ENCODE measurements at places on chromosomes 7 and 10.

GRCh38 chr10:26573674-26574073 lies 123.8 kb upstream of the PDSS1 start:
- no peak for DNase-seq

- no peak for DNase-seq
Observed at GRCh38 chr10:130049987-130050386, 60.6 kb downstream of the C10orf143 start.

GRCh38 chr7:133255486-133255885 lies 2.6 kb downstream of the EXOC4 start:
- no peak for DNase-seq

DNA sequence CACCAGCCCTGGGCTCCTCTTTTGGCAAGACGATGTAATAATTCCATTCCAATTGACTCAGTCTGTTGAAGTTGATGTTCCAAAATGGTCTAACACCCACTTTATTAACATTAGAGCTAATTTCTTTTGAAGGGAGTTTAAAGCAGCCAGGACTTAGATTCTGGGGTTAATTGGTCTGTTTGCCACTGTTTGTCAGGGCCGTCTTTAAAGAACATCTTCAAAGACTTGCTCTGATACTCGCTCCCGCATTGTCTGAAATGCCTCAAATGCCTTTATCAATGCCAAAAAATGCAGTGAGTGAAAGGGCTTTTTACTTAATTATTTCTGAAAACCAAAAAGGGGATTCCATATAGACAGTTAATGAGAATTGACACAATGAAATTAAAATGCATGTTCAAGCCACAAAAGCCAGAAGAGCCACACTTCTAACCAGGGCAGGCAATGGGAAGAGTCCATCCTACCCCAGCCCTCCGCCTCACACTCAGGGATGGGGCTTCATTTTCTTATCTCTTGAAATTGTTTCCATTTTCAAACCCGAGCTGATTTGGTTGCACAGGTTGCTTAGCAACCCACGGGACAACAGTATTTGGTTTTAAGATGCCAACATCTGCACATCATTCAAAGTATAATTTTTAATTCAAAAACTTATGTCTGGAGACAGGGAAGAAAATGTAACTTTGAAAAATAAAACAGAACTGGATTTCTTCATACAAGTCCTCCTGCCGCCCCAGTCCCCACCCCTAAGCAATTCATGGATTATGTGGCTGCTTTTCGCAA lies 163.0 kb downstream of the FGFR2 start:
- DNase-seq: no peak

DNA sequence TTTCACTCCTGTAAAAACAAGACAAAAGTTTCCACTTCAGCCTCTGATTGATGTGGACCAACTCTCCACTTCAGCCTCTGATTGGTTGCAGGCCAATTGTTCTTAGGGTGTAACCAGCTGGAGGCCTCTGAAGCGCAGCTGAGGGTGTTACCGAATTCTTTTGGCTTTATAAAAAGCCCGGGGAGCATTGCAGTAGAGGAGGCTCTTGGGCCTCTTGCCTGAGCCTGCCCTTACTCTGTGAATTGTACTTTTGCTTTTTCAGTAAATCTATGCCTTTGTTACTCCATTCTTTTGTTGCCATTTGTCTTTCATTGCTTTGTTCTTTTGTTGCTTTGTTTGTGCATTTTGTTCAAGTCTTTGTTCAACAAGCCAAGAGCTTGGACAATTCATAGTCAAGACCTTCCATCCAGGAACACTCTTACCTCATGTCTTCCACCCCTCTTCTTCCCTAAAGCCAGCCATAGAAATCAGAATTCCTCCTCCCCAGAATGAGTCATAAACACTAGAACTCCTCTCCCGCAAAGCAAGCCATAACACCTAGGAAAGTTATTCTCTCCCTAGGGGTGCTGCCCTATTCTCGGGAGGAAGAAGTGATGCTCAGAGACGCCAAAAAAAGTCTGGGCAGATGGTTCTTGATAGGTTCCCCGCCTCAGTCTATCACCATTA lies 53.5 kb upstream of the ARMC3 start:
- no peak for DNase-seq

GRCh38 chr10:14146025-14146424 lies 184.7 kb downstream of the FRMD4A start:
- DNase-seq: no peak

DNA sequence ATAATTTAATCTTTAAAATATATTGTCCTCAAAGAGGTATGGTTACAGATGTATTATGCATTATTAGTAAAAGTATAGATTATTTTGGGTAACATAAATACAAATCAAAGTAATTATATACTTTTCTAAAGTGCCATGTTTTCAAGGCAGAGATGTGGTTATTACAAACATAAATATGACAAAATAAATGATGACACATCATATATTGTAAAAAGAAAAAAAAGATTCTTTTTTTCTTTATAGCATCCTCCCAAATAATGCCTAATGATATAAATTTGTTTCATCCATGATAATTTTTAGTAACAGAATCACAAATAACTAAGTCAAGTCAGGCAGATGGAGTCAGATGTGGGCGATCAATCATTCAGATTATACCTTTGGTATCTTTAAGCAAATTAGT lies 29.3 kb downstream of the SEMA3C start:
- no peak for DNase-seq

GRCh38 chr10:22335173-22335933 lies 9.9 kb upstream of the SPAG6 start:
- peak; percentile 71 for DNase-seq

GRCh38 chr10:677038-677437 lies 12.4 kb downstream of the DIP2C start:
- no peak for DNase-seq

- no peak for DNase-seq
Observed at GRCh38 chr10:118621304-118621942, 26.0 kb upstream of the PRLHR start.

DNA sequence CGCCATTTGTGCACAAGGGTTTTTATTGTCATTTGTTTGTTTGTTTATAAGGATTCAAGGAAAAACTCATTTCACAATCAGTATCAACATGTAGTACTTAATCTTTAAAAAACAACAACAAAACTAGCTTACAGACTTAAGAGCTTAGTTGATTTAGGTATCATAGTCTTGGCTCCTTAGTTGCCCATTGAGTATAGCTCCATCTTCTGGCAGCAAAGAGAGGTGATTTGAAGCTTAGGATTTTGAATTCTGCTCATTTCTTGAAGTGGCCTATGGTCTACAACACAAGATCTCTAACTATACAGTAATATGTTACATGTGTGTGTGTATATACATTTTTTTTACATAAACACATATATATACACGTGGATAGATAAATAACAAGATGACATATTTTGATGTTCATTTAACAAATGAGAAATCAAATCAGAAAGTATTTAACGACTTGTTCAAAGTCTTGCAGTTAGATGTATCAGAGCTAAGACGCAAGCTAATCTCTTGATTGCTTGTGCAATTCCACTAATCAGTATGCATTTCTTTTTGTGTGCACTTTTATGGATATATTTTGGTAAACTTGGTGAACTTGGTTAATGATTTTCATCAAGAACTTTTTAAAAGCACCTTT lies 307.3 kb downstream of the CAMK1D start:
- DNase-seq: no peak

- no peak for DNase-seq
Observed at GRCh38 chr7:29019387-29019786, 61.3 kb upstream of the TRIL start.

DNA sequence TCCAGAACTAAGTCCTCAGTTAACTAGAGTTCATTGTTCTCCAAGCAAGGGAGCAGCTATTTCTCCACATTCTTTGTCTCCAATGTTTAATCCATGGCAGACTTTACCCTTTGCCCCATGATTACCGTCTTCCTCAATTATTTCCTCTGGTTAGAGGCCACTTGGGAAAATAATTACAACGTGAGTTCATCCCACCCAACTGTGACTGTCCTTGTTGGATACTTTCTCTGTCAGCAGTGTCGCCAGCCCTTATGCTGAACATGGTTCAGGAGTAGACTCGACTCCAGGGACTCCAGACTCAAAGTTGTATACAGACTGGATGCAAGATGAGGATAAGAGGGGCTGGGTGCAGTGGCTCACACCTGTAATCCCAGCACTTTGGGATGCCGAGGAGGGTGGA lies 17.1 kb upstream of the SEPHS1 start:
- no peak for DNase-seq

GRCh38 chr10:62907470-62908212 lies 91.5 kb upstream of the EGR2 start:
- no peak for DNase-seq

- peak; percentile 55 for DNase-seq
Observed at GRCh38 chr10:33008499-33009243, 50.6 kb upstream of the ITGB1 start.

- no peak for DNase-seq
Observed at GRCh38 chr7:81501220-81501619, 268.6 kb downstream of the HGF start.

- no peak for DNase-seq
Observed at GRCh38 chr10:73639286-73639685, 2.0 kb downstream of the MYOZ1 start.

- DNase-seq: no peak
Observed at GRCh38 chr7:13496976-13497375, 492.5 kb downstream of the ETV1 start.

- no peak for DNase-seq
Observed at GRCh38 chr7:148699782-148700629, 1.3 kb downstream of the CUL1 start.

GRCh38 chr7:3879355-3880075 lies 578.5 kb downstream of the SDK1 start:
- no peak for DNase-seq

DNA sequence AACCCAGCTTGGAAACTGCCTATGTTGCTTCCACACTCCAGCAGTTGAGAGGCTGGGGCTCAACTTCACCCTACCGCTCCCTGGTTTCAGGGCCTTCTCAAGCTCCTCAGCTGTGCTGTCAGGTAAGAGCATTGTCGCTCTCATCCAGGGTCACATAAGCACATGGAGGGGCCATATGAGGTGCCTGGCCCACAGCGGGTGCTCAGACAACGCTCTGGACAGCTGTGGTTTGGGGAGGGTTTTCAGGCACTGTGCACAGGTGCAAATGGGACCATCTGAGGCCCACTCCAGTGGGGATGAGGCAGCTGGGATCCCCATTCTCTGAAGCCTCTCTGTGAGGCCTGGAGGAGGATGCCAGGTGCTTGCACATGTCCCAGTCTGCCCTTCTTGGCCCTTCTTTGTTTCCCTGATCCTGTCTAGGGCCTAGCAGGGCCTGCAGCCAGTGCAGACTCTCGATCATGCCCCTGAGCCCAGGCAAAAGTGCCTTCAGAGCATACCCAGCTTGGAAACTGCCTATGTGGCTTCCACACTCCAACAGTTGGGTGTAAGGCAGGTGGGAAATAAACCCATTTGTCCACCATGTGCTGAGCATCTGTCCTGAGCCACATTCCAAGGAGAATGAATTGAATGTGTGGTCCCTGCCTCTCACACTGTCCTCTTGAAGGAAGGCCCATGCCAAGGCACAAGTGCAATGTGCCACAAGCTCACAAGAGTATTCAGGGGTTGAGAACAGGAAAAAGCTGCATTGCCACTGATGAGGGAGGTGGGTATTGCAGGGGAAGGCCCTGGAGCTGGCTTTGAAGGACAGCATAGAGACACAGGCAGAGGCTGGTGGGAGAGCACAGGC lies 40.3 kb downstream of the VSTM4 start:
- DNase-seq: no peak

GRCh38 chr7:43152696-43153095 lies 40.2 kb downstream of the HECW1 start:
- no peak for DNase-seq

DNA sequence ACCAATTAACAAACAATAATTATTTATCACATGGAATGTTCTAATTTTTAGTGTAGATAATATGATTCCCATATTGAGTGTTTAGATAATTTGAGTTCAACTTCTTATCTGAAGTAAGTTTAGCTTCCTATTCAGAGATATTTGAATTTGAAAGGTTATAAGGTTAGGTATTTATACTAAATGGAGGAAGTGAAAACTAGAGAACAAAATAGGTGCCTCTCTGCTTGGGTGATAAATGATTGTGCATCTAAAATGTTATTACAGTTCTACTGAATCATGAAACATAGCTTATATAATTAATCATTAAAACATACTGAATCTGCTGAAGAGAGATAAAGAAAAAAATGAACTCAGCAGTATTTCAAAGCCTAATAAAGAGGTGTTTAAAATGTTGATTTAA lies 1174.3 kb downstream of the XPNPEP1 start:
- no peak for DNase-seq

GRCh38 chr7:50817561-50817960 lies 34.9 kb upstream of the GRB10 start:
- no peak for DNase-seq

DNA sequence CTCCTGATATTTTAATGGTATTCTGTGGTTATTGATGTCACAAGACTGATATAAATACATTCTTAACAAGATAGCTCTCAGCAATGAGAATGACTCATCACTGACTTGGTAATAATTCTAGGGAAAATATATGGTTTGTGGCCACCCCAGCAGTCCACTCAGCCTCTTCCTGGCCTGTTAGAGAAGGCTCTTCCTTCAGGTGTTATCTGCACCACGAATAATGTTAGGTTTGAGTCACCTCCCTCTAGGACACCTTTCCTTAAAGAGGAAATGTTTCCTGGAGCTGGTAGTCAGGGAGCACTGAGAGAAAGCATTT lies 163.3 kb downstream of the SVIL start:
- no peak for DNase-seq

DNA sequence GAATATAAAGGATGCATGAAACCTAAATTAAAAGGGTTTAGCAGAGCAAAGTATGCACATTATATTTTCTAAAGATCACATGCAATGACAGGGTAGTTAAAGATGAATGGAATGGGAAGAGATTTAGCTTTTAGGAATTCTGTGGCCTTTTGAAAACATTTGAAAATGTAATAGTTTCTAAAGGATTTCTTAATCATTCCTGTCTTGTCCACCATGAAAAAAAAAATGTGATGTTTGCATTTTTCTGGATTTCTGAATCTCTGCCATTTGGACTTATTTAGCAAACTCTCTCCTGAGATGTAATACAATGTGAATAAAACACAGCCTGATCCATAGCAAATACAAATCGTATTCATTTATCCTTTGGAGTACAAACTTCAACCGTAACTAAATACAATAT lies 126.6 kb upstream of the RAB11FIP2 start:
- no peak for DNase-seq

DNA sequence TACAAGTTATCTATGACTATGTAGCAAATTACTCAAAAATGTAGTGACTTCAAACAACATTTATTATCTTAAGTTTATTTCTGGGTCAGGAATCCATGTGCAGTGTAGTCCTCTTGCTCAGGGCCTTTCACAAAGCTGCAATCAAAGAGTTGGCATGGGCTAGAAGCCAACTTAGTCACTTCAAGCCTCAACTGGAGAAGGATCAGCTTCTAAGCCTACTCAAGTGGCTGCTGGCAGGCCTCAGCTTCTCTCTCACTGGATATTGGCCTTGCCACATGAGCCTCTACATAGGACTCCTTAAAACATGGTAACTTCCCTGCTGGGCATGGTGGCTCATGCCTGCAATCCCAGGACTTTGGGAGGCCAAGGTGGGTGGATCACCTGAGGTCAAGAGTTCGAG lies 5.0 kb upstream of the NFE2L3 start:
- DNase-seq: no peak

- DNase-seq: no peak
Observed at GRCh38 chr10:121091961-121092719, 241.0 kb downstream of the WDR11 start.
